ENCODE measurements at places on chromosomes 5 and 9.

DNA sequence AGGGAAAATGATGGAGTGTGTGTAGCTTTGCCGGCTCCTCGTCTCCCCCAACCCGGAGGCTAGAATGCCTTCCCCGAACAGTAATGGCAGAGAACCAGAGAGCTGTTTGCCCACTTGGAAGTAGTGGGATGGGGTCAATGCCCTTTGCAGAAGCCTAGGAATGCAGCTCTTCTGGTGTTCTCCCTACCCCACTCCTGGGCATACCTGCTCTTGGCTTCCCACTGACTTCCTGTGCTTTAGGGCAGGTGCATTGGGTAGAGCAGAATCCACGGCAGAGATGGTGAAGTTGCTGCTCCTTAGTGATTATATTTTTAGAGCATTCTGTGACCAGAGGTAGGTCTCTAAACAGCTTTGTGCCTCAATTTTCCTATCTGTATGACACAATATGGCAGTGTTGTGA, 134.6 kb downstream of the BOD1 start:
- no peak for DNase-seq

DNA sequence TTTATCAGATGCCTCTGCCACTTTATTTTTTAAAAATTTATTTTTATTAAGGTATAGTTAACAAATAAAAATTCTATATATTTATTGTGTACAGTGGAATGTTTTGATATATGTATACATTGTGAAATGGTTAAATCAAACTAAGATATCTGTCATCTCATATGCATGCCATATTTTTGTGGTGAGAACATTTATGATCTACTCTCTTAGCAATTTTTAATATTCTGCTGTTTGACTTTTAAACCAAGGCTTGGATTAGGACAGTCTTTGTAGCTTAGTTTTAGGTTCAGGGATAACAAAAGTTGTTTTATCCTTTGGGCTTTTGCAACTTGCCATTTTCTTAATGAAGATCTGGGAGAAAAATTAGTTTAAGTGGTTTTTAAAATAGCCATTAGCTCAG, 46.0 kb upstream of the CDKN2B start:
- DNase-seq = no peak

DNA sequence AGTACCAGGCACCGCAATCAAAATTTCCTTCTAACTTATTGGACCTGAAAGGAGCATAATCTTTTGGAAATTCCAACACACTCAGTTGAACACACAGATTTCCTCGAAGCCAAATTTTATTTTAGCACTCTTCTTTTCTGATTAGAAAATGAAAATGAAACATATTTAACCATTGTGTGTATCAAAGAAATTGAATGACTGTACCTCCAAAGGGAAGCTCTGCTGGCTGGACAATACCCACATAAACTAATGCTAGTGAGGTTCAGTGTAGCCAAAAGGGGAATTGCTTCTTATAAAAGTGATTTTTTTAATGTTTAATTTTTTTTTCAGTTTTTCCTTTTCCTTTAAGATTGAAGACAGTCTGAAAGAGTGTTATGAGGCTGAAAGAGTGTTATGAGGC, 239.6 kb upstream of the NREP start:
- DNase-seq = no peak

DNA sequence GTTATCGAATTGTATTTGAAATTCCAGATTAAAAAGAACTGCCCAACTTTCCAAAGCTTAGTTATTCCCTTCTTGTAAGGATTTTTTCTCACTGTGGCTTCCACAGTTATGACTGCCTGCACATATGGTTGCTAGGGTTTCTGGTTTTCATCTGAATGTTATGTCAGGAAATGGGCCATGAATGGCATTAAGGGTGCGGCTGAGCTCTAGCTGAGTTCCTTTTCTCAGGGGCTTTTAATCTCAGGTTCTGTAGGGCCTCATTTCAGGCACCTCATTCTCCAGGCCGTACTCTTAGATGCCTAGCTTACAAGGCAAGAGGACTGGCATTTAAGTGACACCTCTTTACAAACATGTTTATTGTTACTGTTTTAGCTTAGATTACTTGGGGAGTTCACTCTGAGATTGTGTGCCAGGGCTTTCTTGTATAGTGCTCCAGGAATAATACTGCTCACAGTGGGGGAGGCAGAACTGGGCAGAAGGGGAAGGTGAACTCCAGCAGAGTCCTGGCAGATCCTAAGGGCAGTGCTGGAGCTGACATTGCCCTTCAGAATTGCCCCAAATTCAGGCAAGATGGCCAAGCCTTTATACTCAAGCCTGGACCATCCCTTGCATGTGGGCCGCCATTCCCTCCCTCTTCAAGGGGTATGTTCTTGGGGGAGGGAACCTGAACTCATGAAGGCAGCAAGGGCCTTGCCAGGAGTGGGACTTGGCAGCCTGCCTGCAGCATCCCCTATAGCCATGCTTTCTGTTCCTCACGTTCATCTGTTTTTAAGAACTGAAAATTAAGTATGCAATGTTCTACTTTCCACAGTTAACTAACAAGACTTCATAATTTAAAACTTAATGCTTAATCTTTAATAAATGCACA, 111.5 kb downstream of the KDM4C start:
- no peak for DNase-seq

DNA sequence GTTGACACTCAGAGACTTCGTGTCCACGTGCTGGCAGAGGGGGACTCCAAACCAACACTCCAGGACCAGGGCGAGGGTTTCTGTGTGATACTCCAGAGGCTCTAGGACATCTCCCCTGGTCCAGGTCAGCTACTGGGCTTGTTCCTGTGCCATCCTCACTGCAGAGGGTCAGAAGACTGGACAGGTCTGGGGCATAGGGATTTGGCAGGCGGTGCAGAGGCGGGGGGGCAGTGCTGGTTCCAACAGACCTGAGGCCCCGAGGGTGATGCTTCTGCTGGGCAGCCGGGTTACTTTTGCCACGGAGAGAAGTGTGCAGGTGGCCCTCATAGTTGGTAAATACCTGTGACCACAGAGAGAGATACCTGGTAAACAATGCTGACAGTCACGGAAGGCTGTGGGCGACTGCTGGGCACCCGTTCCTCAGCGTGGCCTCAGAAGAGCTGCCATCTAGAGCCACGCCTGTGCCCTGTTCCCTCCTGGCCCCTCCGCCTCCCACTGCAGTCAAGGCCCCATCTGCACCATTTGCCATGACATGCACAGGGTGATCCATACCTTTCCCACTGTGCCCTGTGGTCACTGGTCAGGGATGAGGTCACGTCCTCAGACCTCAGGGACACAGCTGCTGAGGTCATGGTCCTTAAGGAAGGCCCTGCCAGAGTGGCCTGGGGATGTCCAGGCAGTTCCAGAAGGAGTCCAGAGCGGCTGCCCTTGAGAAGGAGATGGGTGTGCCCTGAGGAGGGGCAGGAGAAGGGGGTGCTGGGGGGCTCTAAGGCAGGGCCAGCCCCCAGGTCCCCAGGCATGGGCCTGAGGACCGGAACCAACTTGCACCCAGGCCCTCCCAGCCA, 30.0 kb downstream of the TRIP13 start:
- no peak for DNase-seq

GRCh38 chr9:114827641-114828302, 21.9 kb upstream of the TNFSF15 start:
- no peak for DNase-seq

DNA sequence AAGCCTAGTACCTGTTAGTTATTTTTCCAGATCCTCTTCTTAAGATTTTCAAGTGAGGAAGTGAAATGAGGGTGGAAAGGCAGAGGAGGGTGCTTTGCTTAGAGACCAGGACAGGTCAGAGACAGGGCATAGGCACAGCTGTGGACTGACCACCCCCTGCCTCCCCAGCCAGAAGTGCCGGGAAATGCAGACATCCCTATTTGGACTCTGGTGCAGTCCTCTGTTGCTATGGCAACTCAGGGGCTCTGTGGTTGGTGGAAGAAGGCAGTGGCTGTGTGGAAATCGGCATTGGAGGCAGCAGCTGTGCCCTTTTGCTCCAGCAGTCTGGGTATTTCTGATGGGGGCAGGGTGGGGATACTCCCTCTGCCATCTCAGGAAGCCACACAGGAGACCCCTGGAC, 43.3 kb upstream of the NDFIP1 start:
- DNase-seq = no peak

DNA sequence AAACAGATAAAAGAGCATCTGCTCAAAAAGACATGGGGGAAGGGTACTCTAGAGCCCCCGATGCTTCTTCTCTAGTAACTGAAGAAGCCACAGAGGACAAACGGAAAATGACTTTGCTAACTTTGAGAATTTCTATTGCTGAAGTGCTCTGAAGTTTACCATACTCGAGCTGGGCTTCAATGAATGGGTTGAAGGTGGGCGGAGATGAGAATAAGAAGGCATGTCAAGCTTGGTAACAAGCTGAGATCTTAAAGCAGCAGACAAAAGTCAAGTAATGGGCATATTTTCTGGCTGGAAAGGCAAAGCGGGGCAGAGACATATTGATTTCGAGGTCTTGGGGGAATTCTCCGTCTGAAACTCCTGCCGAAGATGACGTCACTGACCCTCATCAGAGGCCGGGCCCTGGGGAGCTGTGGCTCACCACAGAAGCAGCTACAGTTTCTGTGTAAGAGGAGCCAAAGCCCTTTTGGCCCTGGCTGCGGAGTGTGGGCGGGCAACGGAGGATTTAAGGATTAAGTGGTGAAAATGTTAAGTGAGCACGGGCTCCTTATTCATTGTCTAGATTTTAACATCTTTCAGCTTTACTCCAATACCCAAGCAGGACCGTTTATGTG, 115.8 kb upstream of the SLIT3 start:
- no peak for DNase-seq

DNA sequence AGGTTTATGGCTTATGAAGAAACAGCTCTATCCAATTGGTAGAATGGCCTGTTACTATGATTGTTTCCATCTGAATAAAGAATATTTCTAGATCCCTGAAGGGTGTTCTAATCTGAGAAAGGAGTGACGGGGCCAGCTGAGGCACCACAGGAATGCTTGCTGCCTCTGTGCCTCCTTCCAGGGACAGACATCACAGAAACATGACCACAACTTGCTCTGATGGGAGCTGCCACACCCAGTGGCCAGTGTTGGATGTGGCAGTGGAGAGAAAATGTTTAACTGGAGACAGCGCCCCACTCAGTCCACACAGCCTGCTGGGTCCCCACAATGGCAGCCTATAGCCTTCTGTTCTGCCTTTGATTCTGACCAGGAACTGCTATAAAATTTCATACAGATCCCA, 38.6 kb upstream of the TESK1 start:
- DNase-seq = no peak

DNA sequence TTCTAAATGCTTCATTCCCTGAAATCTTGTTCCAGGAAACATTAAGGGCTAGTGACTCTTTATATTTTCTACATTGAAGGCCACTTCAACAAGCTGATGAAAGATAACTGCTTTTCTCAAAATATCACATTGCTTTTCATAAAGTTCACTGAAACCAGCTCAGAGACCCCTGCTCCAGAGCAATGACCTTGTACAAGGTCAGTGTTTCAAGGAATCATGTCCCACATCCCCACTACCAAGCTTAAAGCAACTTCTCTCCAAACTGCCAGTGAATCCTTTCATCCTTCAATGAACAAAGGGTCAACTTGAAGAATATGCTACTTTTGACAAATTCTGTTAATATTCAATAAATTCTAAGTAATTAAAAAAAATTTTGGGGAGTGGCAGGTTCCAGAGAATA, 12.0 kb upstream of the SPATA24 start:
- no peak for DNase-seq

- DNase-seq = no peak
Observed at GRCh38 chr9:4630836-4631235, 31.3 kb upstream of the PLPP6 start.

GRCh38 chr9:88196142-88196790, 58.0 kb upstream of the SPATA31C2 start:
- DNase-seq = no peak

DNA sequence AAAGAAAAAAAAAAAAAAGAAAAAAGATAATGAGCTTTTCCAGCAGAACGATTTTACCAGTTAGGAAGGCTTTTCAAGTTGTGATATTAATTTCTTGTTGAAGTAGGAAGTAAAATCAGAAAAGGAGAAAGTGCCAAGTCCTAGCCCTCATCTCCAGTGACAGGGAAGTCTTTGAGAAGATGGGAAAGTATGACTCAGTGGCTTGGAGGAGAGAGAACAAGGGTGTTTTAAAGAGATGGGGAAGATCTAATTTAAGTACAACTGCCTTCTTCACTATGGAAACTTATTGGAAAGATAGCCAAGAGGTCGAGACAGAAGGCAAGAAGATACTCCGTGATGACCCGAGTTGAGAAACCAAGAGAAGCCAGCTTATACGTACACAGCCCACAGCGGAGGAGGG, 22.6 kb downstream of the FGF1 start:
- DNase-seq = no peak

GRCh38 chr5:96601715-96602244, 60.4 kb upstream of the CAST start:
- DNase-seq = no peak

DNA sequence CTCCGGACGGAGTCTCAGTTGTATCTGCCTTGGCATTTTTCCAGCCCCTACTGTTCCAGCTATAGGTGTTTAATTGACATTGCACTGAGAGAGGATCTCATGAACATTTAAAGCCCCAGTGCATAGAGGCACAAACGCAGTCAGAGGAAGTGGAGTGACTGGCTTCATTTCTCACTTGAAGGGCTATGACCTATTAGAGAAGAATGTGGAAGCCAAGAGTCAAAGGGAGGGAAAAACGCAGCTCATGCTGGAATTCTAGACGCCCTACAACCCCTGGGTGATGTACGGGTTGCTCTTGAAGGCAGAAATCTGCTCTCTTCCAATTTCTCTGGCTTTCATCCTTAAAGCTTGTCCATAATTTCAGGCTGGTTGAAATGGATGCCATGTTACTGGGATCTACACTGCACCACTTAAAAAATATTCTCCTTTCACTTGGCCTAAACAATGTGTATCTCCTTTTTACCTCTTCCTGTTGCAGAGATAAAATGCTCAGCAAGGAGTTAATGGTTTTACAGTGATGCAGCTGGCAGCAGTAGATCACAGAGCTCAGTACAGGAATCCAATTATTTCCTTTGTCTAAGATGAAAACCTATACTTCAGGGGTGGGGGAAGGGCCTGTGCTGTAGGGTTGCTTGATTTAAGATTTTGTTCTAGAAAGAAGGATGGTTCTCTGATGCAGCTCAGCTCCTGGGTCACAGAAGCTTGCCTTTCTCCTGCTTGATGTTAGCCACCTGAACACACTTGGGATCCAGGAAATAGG, 61.8 kb upstream of the MAMDC2 start:
- no peak for DNase-seq

DNA sequence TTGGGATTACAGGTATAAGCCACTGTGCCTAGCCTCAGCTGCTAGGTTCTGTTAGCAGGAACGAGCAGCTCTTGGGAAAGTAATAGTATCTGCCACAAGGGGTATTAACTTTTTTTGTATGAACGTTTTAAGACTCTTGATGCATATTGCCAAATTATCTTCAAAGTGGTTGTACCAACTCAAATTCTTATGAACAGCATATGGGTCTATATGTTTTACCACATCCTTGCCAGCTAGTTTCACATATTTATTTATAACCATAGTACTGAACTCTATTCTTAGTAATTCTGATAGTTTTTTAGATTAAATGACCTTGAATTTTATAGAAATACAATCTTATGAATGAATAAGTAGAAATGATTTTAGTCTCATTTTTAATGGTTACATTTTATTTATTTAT, 80.9 kb downstream of the HSPA4 start:
- no peak for DNase-seq

Data from stimulated activated CD4-positive, alpha-beta T cell treated with anti-CD3 and anti-CD28 coated beads, Interleukin-1b, Interleukin-23, amount 100 ng/mL, for 1 hour (primary cell).